Activated CD8-positive, alpha-beta memory T cell treated with anti-CD3 and anti-CD28 coated beads, Interleukin-2, amount 10 ng/mL, durations not matched to agents 7 days and 5 days (primary cell): ENCODE measurements at places on chromosomes 12 and 14. TPM values are rescaled to one million over a fixed set of nuclear protein-coding genes. Genes with fewer than 3 reads are reported as not detected.
A peak's percentile ranks its signal among the peaks of the same experiment; 100 is the strongest.

PAPLN gene
- total RNA-seq = 1.8 TPM

CCDC175 gene
- total RNA-seq = not detected

OAS1 gene
- total RNA-seq = 292 TPM

AKAP5 gene
- total RNA-seq = 23.2 TPM

CLEC4C gene
- total RNA-seq = not detected

GRCh38 chr14:68592948-68593556 lies 199.8 kb downstream of the ZFP36L1 start:
- DNase-seq = no peak

- no peak for DNase-seq
These were observed 25.1 kb downstream of the ANKS1B start for GRCh38 chr12:99959549-99960170.

DNA sequence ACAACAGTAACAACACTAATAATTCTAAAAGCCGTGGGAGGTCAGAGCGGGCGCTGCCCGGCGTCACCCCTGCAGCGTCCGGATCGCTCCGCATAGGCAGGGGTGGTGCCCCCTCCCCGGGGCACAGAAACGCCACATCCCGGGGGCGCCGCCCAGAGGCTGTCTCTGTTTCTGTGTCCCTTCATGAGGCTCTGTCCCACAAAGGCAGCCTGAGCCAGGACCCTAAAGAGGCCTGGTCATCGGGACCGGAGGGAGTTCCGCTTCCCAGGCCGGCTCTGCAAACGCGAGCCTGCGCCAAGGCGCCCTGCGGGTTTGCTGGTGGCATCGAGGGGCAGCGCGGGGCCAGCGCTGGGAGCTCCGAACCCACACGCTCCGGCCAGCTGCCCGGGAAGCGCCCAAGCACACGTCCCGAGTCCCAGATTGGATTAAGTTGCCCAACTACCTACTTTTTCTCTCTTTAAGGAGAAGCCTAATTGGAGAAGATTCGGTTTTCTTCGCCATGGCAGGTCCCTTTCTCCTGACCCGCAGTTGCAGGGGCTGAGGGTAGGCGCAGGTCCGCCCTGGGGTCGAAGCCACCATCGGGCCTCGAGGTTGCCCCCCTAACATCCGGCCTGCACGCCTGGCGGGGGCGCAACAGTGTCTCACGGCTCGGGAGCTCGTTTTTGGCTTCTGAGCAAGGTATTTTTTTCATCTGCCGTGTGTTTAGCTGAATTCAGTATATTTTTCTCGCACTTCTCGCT lies 421.7 kb downstream of the VRK1 start:
- DNase-seq = peak; percentile 49

DNA sequence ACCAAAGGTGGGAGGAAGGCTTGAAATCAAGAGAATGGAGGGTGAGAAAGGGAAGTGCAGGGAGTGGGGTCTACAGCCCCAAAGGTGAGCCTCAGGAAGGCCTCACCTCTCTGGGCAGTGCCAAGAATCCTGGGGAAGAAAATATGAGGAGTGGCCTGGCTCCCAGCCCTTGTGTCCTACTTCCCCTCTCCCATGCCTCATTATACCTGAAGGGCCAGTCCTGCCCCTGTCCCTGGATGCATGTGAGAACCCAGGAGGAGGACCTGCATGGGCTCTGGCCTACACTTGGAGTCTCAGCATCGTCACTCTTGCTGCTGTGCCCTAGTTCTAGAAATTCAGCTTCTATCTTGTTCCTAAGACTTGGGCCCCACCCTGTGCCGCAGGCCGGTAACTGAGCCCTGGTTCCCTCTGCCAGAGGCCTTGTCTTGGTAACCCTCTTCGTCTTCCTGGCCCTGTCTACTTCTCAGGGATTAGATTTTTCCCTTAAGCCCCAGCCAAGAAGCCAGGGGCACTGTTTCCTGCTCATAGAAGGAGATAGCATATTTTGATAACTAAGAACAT lies 10.9 kb upstream of the MYH7 start:
- DNase-seq = no peak

GRCh38 chr14:25048170-25049016 lies 1.6 kb downstream of the STXBP6 start:
- no peak for DNase-seq

DNA sequence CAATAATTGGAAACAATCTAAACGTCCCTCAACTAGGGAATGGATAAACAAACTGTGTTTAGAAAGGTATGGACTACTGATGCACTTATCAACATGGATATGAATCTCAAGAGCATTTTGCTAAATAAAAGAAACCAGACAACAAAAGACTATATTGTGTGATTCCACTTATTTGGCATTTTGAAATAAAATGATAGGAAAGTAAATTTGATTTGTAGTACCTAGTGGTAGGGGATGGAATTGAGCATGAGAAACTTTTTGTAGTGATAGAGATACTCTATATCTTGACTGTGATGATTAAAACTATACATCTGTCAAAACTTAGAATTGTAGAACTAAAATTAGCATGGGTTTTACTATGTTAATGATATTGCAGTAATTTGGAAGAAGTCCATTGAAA lies 87.1 kb downstream of the ARID2 start:
- DNase-seq = no peak
